Ovary (tissue), 10 donors: ENCODE measurements at places on chromosomes 11 and 22. TPM values are rescaled to one million over a fixed set of nuclear protein-coding genes. Genes with fewer than 3 reads are reported as not detected.
A peak's percentile ranks its signal among the peaks of the same experiment; 100 is the strongest.

The KCNE3 gene
- total RNA-seq, result 11.3 TPM

The PGR gene
- total RNA-seq, result 21.7 TPM

The OR5B21 gene
- not detected for total RNA-seq

The CSF2RB gene
- total RNA-seq, result 0.72 TPM

The NCF4 gene
- 2.2 TPM for total RNA-seq

The SYTL2 gene
- 10.2 TPM for total RNA-seq

The JHY gene
- 6.2 TPM for total RNA-seq

The FAM181B gene
- total RNA-seq, result 1.8 TPM

The TTC28 gene
- 57.9 TPM for total RNA-seq

The PANX3 gene
- not detected for total RNA-seq

The ENTHD1 gene
- total RNA-seq, result not detected

The RIC3 gene
- 21.0 TPM for total RNA-seq

The TRPM5 gene
- total RNA-seq, result not detected

The ANGPTL5 gene
- 21.7 TPM for total RNA-seq

DNA sequence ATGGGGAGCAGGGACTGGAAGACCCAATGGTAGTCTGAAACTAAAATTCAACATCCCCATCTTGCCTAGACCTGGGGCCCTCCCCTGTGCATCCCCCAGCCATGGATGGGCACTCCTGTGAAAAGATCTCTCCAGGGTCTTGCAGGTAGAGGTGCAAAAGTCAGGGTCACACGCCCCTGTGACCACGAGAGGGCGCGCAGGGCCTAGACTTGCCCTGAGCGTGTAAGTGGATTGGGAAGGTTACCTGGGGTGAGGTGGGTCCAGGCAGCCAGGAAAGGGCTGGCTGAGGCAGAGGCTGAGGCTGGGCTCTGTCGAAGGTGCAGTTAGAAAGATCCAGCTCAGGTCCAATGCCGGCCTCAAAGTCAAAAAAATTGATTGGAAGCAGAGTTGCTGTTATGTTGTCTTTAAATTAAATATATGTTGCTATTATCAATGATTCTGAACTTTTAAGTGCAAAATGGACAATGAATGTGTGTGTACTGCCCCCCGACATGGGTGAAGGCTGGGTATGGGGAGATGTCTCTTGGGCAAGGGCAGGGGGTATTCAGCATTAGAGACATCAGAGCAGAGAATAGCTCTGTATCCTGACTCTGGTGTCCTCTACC is 4.8 kb upstream of the POU2F3 start:
- no peak overlapping the region for H3K4me3 ChIP-seq
- H3K36me3 ChIP-seq, result no peaks in the 10 kb centered on the region
- no peak overlapping the region for H3K27ac ChIP-seq

- H3K36me3 ChIP-seq, result no peaks in the 10 kb centered on the region
- H3K27me3 ChIP-seq, result no peaks in the 10 kb centered on the region
- H3K4me1 ChIP-seq, result no peaks in the 10 kb centered on the region
- no peak for DNase-seq
- no peak overlapping the region for H3K27ac ChIP-seq
Measured at GRCh38 chr11:80815752-80816453, 1375.1 kb upstream of the TENM4 start.

GRCh38 chr22:26172389-26172990 is 3.2 kb downstream of the SEZ6L start:
- no peak overlapping the region for H3K27ac ChIP-seq
- no peak overlapping the region for H3K4me3 ChIP-seq
- no peaks in the 10 kb centered on the region for H3K27me3 ChIP-seq
- no peak for DNase-seq

- H3K4me1 ChIP-seq, result peaks cover 13% of the 10 kb centered on the region
- no peak overlapping the region for H3K27ac ChIP-seq
- no peaks in the 10 kb centered on the region for H3K27me3 ChIP-seq
- H3K36me3 ChIP-seq, result no peaks in the 10 kb centered on the region
Measured at GRCh38 chr22:20559174-20559760, 51.9 kb downstream of the MED15 start.

DNA sequence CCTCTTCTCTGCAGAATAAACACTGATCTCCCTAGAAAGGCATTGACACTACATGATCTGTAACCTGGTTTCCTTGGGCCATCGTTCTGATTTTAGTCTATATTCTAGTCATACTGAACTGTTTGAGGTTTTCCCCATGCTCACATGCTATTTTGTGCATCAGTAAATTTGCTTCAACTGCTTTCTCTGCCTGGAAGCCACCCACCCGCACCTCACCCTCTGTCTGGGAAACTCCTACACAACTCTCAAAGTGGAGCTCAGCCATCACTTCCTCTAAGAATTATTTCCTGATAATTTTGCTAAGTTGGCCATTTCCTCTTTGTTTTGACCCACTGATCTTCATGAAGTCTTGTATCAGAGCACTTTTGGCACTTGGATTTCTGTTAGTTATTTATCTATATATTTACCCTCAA is 36.1 kb downstream of the MMP20 start:
- H3K4me3 ChIP-seq, result no peak overlapping the region
- H3K36me3 ChIP-seq, result no peaks in the 10 kb centered on the region
- no peak for DNase-seq
- no peak overlapping the region for H3K27ac ChIP-seq
- H3K27me3 ChIP-seq, result no peaks in the 10 kb centered on the region
- no peaks in the 10 kb centered on the region for H3K4me1 ChIP-seq

- DNase-seq, result no peak
- no peak overlapping the region for H3K27ac ChIP-seq
- H3K27me3 ChIP-seq, result peaks cover 3% of the 10 kb centered on the region
- no peaks in the 10 kb centered on the region for H3K36me3 ChIP-seq
Measured at GRCh38 chr11:31796499-31797189, 14.5 kb downstream of the PAX6 start.

DNA sequence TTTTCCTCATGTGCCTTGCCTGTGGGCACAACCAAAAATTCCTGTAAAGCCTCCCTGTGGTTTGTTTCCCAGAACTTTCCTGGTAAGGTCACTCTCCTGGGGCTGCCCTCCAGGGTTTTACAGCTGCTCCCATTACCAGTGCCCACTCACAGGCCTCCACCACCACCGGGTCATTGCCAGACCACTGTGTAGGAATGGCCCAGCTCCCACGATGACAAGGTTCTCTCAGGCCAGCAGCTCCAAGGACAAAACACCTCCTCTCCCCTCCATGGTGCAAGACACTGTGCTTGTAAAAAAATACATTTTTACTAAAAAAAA is 96.1 kb upstream of the AKIP1 start:
- no peak for DNase-seq
- no peak overlapping the region for H3K27ac ChIP-seq
- no peak overlapping the region for H3K4me3 ChIP-seq
- H3K27me3 ChIP-seq, result no peaks in the 10 kb centered on the region
- H3K36me3 ChIP-seq, result no peaks in the 10 kb centered on the region
- H3K4me1 ChIP-seq, result peaks cover 6% of the 10 kb centered on the region

DNA sequence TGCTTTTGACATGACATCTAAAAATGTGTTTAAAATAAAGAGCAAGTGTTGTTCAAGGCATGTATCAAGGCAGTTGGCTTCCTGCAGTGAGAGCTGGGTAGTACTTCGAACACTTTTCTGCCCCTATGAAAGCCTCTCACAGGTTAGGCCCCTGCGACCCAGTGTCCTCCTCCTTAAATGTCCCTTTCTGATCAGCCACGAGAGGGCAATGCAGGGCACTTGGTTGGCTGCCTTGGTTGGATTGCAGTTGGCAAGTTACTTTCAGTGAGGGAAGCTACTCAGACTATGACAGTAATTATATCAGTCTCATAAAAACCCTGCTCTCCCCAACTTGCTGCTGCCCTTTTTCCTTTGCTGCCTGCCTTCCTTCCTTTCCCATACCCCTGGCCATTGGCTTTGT is 743.8 kb downstream of the NTM start:
- H3K27ac ChIP-seq, result no peak overlapping the region
- no peaks in the 10 kb centered on the region for H3K27me3 ChIP-seq
- H3K4me1 ChIP-seq, result no peaks in the 10 kb centered on the region
- no peak overlapping the region for H3K4me3 ChIP-seq
- no peaks in the 10 kb centered on the region for H3K36me3 ChIP-seq

DNA sequence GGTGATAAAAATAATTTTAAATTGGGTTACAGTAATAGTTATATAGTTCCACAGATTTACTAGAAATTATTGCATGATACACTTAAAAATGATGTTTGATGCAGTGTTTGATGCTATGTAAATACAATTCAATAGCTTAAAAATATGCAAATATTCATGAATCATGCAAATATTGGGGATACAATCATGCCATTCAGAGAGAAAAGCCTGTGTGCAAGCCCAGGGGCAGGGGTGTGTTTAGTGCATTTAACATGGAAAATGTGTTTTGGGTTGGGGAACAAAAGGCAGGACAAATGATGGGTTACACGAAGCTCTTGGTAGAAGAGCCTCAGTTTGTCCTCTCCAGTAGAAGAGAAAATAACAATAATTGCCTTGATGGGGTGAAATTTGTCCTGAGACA is 6.0 kb downstream of the TRIM22 start:
- no peaks in the 10 kb centered on the region for H3K27me3 ChIP-seq
- no peaks in the 10 kb centered on the region for H3K36me3 ChIP-seq
- H3K4me3 ChIP-seq, result no peak overlapping the region

DNA sequence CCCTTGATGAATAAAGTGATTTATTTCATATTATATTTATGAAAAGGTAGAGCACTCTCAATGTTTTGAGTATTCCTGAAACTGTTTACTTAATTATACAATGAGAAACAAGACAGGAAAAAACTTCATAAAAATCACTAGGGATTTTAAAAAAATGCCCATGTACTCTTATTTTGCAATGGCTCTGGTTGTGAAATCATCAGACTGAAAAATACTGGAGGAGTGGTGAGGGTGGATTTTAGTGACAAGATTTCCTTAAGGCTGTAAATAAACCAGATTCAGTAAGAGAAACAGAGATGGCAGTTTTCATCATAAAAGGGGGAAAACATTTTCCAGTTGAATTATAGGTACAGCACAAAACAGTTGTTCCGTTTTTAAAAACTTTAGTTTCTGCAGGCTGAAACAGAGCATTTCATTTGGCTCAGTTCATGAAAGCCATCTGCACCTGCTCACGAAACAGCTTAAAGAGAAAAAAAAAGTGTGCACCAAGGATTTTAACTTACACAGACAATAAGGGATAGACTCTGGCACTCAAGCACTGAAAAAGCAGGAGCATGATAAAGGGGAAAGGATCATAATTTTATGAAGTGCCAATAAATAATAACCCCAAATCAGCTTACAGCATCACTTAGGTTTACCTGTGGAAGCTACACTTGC is 100.7 kb downstream of the MAML2 start:
- H3K27ac ChIP-seq, result peak overlapping the region; percentile 62
- H3K36me3 ChIP-seq, result no peaks in the 10 kb centered on the region
- no peak overlapping the region for H3K4me3 ChIP-seq
- no peaks in the 10 kb centered on the region for H3K4me1 ChIP-seq

DNA sequence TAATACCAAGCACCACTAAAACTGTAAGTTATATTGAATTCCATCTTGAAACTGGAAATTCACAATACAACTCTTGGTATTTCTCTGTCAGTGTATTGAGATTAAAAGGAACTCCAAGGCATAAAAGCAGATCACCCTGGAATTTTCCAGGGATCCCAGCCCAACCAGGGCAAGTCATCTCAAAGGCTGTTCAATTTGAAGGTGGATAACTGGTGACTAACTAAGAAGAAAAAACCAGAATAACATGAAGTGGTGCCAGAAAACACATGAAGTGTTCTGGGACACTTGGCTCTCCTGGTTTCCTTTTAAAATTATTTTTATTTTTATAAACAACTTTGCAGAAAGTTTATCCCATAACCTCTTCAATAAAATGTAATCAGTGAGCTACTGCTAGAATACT is 7.8 kb upstream of the BMAL1 start:
- DNase-seq, result no peak
- H3K4me1 ChIP-seq, result no peaks in the 10 kb centered on the region
- H3K36me3 ChIP-seq, result no peaks in the 10 kb centered on the region
- no peaks in the 10 kb centered on the region for H3K27me3 ChIP-seq

DNA sequence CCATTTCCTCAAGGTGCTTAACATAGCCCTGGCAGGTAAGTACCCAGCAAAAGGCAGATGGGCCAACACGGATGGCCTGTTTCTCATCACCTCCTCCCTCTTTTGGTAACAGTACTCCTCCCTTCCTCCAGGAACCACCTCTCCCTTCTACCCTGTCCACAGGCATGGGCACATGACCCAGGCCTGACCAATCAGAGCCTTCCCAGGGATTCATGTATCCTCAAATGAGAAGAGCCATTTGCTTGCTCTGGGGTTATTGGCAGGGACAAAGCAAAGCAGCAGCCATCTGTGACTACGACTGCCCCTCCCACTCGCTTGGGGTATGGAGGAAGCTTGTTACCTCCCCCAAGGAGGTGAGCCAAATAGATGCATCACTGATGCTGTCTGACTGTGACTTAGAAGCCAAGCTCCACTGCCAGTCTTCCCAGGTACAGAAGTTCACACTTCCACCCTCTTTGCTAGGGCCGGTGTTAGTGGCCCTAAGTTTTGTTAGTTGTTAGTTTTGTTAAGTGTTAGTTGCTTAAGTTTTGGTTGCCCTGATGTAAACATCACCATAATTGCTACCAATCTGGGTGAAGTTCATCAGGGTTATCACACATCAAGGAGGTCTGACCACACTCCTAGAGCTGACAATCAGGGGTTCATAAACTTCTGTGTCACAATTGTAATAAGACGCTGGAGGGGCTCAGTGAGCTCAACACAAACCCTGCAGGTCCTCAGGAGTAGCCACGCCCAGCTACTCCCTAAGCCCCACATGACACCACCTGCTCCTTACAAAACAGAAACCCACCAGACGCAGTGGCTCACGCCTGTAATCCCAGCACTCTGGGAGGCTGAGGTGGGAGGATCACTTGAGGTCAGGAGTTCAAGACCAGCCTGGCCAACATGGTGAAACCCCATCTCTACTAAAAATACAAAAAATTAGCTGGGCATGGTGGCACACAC is 57.3 kb downstream of the ARFGAP3 start:
- H3K4me3 ChIP-seq, result no peak overlapping the region
- DNase-seq, result no peak
- H3K27me3 ChIP-seq, result no peaks in the 10 kb centered on the region
- H3K4me1 ChIP-seq, result no peaks in the 10 kb centered on the region
- H3K27ac ChIP-seq, result no peak overlapping the region

DNA sequence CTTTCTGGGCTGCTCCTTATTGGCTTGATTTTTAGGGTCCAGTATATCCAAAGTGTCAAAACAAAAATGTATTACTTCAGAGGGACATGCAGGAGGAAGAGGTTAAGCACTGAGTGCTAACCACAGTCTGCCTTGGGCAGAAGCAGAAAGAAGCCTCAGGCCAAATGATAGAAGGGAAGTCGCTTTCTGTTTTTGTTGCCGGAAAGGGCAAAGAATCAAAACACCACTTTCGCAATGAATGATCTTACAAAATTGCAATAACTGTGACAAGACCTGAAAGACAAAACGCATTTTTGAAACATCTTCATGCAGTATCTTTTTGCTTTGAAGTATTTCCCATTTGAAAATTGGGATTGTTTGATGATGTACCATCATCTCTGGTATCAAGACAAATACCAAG is 70.1 kb upstream of the PICALM start:
- H3K27me3 ChIP-seq, result no peaks in the 10 kb centered on the region
- H3K36me3 ChIP-seq, result no peaks in the 10 kb centered on the region
- DNase-seq, result no peak
- peaks cover 3% of the 10 kb centered on the region for H3K4me1 ChIP-seq
- H3K4me3 ChIP-seq, result no peak overlapping the region
